ENCODE measurements at places on chromosomes 11 and 22. TPM values are rescaled to one million over a fixed set of nuclear protein-coding genes. Genes with fewer than 3 reads are reported as not detected.

- no peak overlapping the region for H3K27ac ChIP-seq
- no peaks in the 10 kb centered on the region for H3K27me3 ChIP-seq
- no peaks in the 10 kb centered on the region for H3K4me1 ChIP-seq
- no peak for DNase-seq
- no peaks in the 10 kb centered on the region for H3K36me3 ChIP-seq
- no peak overlapping the region for H3K4me3 ChIP-seq
Measured at GRCh38 chr11:44235765-44236201, 74.2 kb downstream of the ALX4 start.

Gene GPR83
- 0.05 TPM for total RNA-seq

Gene TSPAN18
- 1.9 TPM for total RNA-seq

GRCh38 chr11:65617990-65618751 lies 2.6 kb downstream of the PCNX3 start:
- H3K27ac ChIP-seq, result no peak overlapping the region
- peaks cover 24% of the 10 kb centered on the region for H3K4me1 ChIP-seq
- peaks cover 28% of the 10 kb centered on the region for H3K36me3 ChIP-seq

- H3K27me3 ChIP-seq, result no peaks in the 10 kb centered on the region
- no peak overlapping the region for H3K27ac ChIP-seq
- H3K4me3 ChIP-seq, result no peak overlapping the region
- no peaks in the 10 kb centered on the region for H3K4me1 ChIP-seq
Measured at GRCh38 chr11:113014262-113015097, 53.3 kb downstream of the NCAM1 start.

GRCh38 chr22:25563761-25564319 lies 635 bp upstream of the GRK3 start:
- no peaks in the 10 kb centered on the region for H3K36me3 ChIP-seq
- H3K4me3 ChIP-seq, result peak overlapping the region; percentile 86
- no peak for DNase-seq
- peak overlapping the region; percentile 25 for H3K27ac ChIP-seq
- no peaks in the 10 kb centered on the region for H3K27me3 ChIP-seq

Gene MPEG1
- 21.1 TPM for total RNA-seq

- no peaks in the 10 kb centered on the region for H3K27me3 ChIP-seq
- no peak for DNase-seq
- H3K4me3 ChIP-seq, result no peak overlapping the region
- peaks cover 19% of the 10 kb centered on the region for H3K4me1 ChIP-seq
- no peaks in the 10 kb centered on the region for H3K36me3 ChIP-seq
Measured at GRCh38 chr11:63914896-63915691, 1.9 kb downstream of the RCOR2 start.

- DNase-seq, result no peak
- no peaks in the 10 kb centered on the region for H3K36me3 ChIP-seq
- H3K27me3 ChIP-seq, result no peaks in the 10 kb centered on the region
- no peaks in the 10 kb centered on the region for H3K4me1 ChIP-seq
Measured at GRCh38 chr11:93651052-93651451, 10.4 kb upstream of the CEP295 start.

- no peak for DNase-seq
- H3K4me1 ChIP-seq, result no peaks in the 10 kb centered on the region
- H3K4me3 ChIP-seq, result no peak overlapping the region
- H3K36me3 ChIP-seq, result no peaks in the 10 kb centered on the region
Measured at GRCh38 chr11:85764796-85765195, 46.1 kb downstream of the SYTL2 start.

Gene ESAM
- total RNA-seq, result 9.8 TPM

- no peak for DNase-seq
- H3K27ac ChIP-seq, result no peak overlapping the region
- no peaks in the 10 kb centered on the region for H3K36me3 ChIP-seq
- H3K27me3 ChIP-seq, result no peaks in the 10 kb centered on the region
Measured at GRCh38 chr11:20474882-20475517, 87.5 kb downstream of the PRMT3 start.

Gene IL17REL
- under 0.01 TPM for total RNA-seq

DNA sequence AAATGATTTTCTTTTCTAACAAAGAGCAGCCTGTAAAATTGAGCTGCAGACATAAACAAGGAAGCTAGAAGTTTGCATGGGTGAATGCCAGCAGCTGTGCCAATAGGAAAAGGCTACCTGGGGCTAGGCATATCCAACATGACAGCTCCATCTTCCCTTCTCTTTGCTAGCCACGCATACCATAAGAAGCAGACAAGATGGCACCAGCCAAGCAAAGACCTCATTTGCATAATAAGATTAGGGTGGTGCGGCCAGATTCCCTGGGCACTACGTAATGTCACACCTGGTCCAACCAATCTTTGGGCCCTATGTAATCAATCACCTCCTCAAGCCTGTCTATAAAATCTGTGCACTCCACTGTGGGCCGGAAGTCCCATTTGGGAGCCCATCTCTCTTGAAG lies 108.3 kb downstream of the SWAP70 start:
- peaks cover 8% of the 10 kb centered on the region for H3K4me1 ChIP-seq
- H3K27me3 ChIP-seq, result no peaks in the 10 kb centered on the region
- H3K4me3 ChIP-seq, result no peak overlapping the region
- H3K36me3 ChIP-seq, result no peaks in the 10 kb centered on the region

Gene LGALS1
- 74.9 TPM for total RNA-seq

Gene FDXACB1
- 1.3 TPM for total RNA-seq

DNA sequence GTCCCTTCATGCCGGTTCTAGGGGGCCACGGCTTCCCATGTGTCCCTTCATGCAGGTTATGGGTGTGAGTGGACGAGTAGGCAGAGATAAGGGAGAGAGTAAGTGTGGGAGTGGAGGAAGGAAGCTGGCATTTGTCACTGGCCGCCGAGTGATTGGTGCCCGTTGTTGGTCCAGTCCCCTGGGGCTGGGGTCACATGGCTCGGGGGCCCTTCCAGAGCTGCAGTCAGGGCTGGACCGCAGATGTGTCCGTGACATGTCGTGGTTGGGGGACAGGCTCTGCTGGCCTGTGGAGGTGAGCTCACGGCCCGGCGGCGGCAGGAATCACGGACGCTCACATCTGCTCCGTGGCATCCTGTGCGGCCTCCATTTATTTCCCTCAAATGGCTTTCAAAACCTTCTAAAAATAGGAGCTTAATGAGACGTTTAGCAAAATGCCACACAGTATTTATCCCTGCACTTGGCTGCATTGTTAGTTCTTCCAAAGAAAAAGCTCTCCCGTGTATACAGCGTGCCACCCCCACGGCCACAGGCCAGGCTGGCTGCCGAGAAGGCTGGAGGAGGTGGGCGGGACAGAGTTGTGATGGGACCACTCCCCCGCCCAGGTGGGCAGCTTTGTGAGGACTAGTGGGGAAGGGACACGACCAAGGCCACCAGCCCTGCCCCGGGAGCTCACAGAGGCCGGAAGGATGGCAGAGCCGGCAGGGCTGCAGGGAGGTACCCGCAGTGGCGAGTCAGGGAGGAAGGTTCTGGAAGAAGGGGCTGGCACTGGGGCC lies 386.7 kb downstream of the TBC1D22A start:
- no peak for DNase-seq
- no peaks in the 10 kb centered on the region for H3K4me1 ChIP-seq
- no peak overlapping the region for H3K27ac ChIP-seq
- H3K27me3 ChIP-seq, result no peaks in the 10 kb centered on the region
- no peak overlapping the region for H3K4me3 ChIP-seq

GRCh38 chr11:68998390-68998911 lies 14.6 kb downstream of the MRGPRF start:
- no peak for DNase-seq
- peaks cover 8% of the 10 kb centered on the region for H3K4me1 ChIP-seq
- H3K4me3 ChIP-seq, result no peak overlapping the region
- H3K27me3 ChIP-seq, result no peaks in the 10 kb centered on the region

Gene MAP6
- total RNA-seq, result 0.25 TPM

- H3K27ac ChIP-seq, result no peak overlapping the region
- no peaks in the 10 kb centered on the region for H3K27me3 ChIP-seq
- H3K4me3 ChIP-seq, result no peak overlapping the region
- no peaks in the 10 kb centered on the region for H3K4me1 ChIP-seq
- H3K36me3 ChIP-seq, result no peaks in the 10 kb centered on the region
Measured at GRCh38 chr11:74185695-74186094, 14.6 kb downstream of the PPME1 start.

Gene TRPM5
- not detected for total RNA-seq

Gene PGA4
- 4.5 TPM for total RNA-seq

Gene TESMIN
- 0.42 TPM for total RNA-seq

- no peaks in the 10 kb centered on the region for H3K36me3 ChIP-seq
- H3K4me1 ChIP-seq, result no peaks in the 10 kb centered on the region
Measured at GRCh38 chr11:81548123-81548522, 1185.5 kb downstream of the FAM181B start.

GRCh38 chr11:64687204-64687603 lies 35.8 kb downstream of the NRXN2 start:
- H3K4me1 ChIP-seq, result peaks cover 10% of the 10 kb centered on the region
- no peak for DNase-seq
- H3K27me3 ChIP-seq, result no peaks in the 10 kb centered on the region
- H3K36me3 ChIP-seq, result no peaks in the 10 kb centered on the region
- no peak overlapping the region for H3K4me3 ChIP-seq

- no peak for DNase-seq
- H3K36me3 ChIP-seq, result no peaks in the 10 kb centered on the region
- no peaks in the 10 kb centered on the region for H3K27me3 ChIP-seq
- H3K4me3 ChIP-seq, result no peak overlapping the region
Measured at GRCh38 chr11:73426219-73426850, 50.1 kb downstream of the RELT start.

- no peak overlapping the region for H3K4me3 ChIP-seq
- H3K4me1 ChIP-seq, result no peaks in the 10 kb centered on the region
- H3K36me3 ChIP-seq, result no peaks in the 10 kb centered on the region
- no peaks in the 10 kb centered on the region for H3K27me3 ChIP-seq
- no peak overlapping the region for H3K27ac ChIP-seq
- peak; percentile 22 for DNase-seq
Measured at GRCh38 chr22:27329966-27330645, 471.4 kb downstream of the MN1 start.

Gene CHCHD10
- 24.0 TPM for total RNA-seq

Measured in liver (tissue), 10 donors.